CD8-positive, alpha-beta T cell (primary cell): ENCODE measurements at places on chromosomes 4 and X. TPM values are rescaled to one million over a fixed set of nuclear protein-coding genes. Genes with fewer than 3 reads are reported as not detected.

NPNT gene
- total RNA-seq, result not detected

DNA sequence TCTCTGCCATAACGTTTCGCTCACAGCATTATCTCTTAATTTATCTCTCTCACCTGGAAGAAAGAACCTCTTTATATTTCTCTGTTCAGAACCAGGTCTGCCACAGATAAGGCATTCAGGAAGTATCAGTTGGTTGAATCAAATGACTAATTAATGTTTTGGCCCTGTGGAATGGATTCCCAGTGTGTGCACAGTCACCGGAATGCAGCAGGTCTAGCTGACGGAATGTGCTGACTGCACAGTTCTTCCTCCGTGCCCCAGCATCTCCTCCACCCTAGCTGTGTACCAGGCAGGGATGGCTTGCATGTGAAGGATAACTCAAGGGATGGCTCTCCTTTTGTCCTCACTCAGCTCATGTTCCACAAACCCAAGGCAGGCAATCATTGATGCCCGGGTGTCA, 141.8 kb upstream of the MSX1 start:
- DNase-seq, result no peak

DNA sequence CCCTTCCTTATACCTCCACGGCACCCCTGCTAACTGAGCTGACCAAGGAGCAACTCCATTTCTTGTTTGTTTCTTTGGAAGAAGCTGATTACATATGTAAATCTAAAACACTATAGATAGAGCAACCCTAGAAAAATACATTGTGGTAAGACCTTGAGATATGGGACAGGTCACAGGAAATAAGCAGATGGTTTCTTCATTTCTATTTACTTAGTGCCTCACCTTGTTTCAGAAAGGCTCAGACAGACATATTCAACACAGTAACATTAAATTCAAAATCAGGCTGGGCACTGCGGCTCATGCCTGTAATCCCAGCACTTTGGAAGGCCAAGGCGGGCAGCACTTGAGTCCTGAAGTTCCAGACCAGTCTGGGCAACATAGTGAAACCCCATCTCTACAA, 47.3 kb downstream of the IRF2 start:
- no peak for DNase-seq

- no peak for DNase-seq
These were observed 55.3 kb downstream of the SOD3 start for GRCh38 chr4:24850674-24851073.

GRCh38 chr4:53895137-53895536, 169.3 kb downstream of the CHIC2 start:
- no peak for DNase-seq

DNA sequence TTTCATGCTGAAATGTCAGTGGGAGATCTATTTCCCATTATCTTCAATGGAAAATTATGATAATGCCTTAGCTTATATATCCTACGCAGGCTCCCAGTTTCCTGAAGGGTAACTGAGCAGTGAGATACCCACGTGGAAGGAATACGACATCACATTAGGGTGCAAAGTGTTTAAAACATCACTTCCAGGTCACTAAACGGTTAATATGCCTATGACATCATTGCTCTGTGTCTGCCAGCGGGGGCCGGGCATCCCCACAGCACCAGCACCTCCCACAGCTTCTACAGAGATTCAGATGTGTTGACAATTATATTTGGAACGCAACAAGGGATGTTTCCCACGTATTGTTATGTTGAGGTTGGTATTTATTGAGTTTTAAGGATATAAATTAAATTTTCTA, 27.1 kb downstream of the TMEM271 start:
- no peak for DNase-seq
